ENCODE measurements at places on chromosomes 2 and 18.

GRCh38 chr2:54332386-54332785 lies 76.4 kb upstream of the TSPYL6 start:
- no peak for DNase-seq

GRCh38 chr18:9756271-9756932 lies 48.3 kb downstream of the RAB31 start:
- DNase-seq = no peak

- no peak for DNase-seq
These were observed 266.5 kb downstream of the PTGR3 start for GRCh38 chr18:74942319-74942910.

DNA sequence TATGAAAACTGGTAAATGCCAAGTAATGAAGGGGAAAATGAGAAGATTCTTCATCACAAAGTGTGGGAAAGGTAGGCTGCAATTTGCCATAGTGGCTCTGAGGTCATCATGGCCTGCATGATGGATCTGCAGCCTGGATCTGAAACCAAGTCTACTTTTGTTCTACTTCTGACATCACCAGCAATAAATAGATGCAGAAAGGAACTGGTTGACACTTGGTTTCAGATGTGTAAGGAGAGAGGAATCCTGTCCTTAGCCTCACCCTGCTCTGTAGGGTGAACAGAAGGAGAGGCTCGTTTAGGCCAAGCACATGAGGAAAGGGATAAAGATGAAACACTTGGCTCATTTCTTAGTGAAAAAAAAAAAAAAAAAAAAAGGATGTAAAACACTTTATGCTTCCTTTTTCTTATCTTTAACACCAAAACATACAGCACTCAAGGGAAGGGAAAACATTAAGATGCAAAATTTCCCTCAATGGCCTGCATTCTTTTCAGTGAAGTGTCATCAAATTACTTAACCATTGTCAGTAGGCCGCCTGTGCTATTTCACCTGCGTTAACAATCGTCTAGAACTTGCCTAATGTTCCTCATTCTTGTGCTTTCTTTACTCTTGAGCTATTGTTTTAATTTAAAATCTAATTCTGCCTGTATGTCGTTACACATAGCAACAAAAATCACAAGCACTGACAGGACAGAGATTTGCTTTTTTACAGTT lies 3.9 kb downstream of the NEB start:
- no peak for DNase-seq

GRCh38 chr18:49011291-49011746 lies 60.6 kb upstream of the SMAD7 start:
- no peak for DNase-seq

DNA sequence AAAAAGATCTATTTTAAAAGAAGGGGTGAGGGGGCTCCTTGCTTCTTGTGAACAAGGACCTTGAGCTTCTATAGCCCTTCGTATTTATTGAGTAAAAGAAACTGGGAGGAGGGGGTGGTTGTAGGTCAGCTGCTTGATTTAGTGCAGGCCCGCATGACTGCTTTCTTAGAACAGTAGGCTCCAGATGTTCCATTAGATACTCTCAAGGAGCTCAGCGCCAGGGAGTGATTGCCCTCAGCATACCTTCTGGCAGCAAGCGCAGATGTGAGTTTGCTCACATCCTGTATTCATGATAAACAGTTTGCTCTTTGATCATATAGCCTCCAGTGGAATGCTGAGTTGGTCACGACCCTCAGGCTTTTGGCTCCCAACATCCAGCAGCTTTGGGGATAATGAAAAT lies 108.9 kb upstream of the XPO1 start:
- DNase-seq = no peak

DNA sequence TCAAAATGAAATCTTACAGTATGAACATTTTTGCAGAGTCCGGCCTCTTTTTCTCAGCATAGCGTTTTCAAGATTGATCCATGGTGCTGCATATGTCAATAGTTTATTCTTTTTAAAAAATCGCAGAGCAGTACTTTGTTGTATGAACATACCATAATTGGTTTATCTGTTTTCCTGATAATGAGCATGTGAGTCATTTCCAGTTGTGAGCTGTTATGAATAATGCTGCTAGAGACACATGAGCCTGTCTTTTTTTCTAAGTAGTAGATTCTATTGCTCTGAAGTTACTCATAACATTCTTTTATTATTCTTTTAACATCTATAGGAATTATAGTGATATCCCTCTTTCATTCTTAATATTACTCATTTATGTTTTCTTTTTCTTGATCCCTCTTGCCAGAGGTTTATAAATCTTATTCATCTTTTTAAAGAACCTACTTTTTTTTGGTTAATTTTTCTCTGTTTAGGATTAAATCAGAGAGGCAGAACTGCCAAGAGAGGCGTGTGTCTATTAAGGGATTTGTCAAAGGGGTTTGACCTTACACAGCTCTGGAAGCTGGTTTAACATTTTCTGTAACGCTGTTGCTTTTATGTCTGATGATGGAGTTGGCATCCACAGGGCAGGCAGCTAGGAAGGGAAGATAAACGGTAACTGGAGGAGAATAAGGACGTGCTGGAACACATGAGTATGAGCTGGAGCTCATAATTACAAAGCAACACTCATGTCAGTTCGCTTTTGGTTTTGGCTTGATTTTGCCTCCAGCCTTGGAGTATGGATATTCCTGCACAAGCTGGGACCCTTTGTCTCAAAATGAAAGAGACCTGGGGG lies 47.4 kb downstream of the MGAT5 start:
- DNase-seq = no peak

Measured in NCI-H1930 (cell line).